ENCODE measurements at places on chromosomes 2 and 18.

GRCh38 chr2:20447437-20448245 is 767 bp downstream of the RHOB start:
- DNase-seq = peak; percentile 81
- H3K4me3 ChIP-seq = peak overlapping the region; percentile 86
- no peaks in the 10 kb centered on the region for H3K27me3 ChIP-seq
- peaks cover 8% of the 10 kb centered on the region for H3K36me3 ChIP-seq

DNA sequence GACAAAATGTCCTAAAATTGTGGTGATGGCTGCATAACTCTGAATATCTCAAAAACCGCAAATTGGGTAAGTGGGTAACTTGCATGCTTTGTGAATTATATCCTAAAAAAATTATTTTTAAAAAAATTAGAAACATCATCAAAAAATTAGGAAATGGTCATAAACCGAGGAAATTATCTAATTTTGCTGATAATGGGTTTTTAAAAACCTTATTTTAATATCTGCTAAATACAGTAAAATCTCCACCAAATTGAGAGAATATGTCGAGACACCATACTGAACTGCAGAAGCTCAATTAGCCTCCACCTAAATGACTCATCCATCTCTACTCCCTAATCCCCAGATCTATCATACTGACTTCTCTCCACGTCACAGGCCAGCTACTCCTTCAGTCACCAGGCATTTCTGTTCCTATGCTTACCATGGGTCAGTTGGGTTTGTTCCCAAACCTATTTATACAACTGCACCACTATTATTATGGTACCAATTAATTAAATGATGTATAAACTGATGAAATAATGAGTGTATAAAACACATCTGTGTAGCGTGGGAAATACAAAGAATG is 36.1 kb downstream of the SPIRE1 start:
- no peak overlapping the region for H3K4me3 ChIP-seq
- no peaks in the 10 kb centered on the region for H3K4me1 ChIP-seq
- DNase-seq = no peak

- H3K4me1 ChIP-seq = no peaks in the 10 kb centered on the region
- no peaks in the 10 kb centered on the region for H3K27me3 ChIP-seq
- DNase-seq = no peak
- H3K4me3 ChIP-seq = no peak overlapping the region
- no peaks in the 10 kb centered on the region for H3K36me3 ChIP-seq
- no peak overlapping the region for H3K27ac ChIP-seq
These were observed 110.0 kb downstream of the NCKAP5 start for GRCh38 chr2:133458280-133458679.

DNA sequence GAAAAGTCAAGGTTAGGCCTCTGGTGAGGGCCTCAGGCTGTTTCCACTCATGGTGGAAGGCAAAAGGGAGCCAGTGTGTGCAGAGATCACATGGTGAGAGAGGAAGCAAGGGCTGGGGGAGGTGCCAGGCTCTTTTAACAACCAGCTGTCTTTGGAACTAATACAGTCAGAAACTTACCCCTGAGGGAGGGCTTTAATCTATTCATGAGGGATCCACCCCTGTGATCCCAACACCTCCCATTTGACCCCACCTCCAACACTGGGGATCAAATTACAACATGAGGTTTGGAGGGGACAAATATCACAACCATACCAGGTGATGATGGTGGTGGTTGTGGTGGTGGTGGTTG is 10.9 kb downstream of the POLI start:
- H3K36me3 ChIP-seq = peaks cover 67% of the 10 kb centered on the region
- no peaks in the 10 kb centered on the region for H3K27me3 ChIP-seq
- no peaks in the 10 kb centered on the region for H3K4me1 ChIP-seq
- H3K27ac ChIP-seq = no peak overlapping the region
- DNase-seq = no peak

GRCh38 chr2:229446350-229446749 is 175.3 kb upstream of the PID1 start:
- no peaks in the 10 kb centered on the region for H3K36me3 ChIP-seq

GRCh38 chr2:85905187-85905666 is 16.4 kb upstream of the ST3GAL5 start:
- H3K4me3 ChIP-seq = no peak overlapping the region
- no peaks in the 10 kb centered on the region for H3K27me3 ChIP-seq
- H3K27ac ChIP-seq = peak overlapping the region; percentile 53
- no peaks in the 10 kb centered on the region for H3K36me3 ChIP-seq
- no peak for DNase-seq

DNA sequence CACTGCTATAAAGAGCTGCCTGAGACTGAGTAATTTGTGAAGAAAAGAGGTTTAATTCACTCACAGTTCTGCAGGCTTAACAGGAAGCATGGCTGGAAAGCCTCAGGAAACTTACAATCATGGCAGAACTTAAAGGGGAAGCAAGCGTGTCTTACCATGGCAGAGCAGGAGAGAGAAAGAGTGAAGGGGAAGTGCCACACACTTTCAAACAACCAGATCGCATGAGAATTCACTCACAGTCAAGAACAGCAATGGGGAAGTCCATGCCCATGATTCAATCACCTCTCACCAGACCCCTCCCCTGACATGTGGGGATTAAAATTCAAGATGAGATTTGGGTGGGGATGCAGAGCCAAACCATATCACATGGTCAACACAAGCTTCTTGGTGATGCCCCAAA is 34.7 kb upstream of the CDK5R2 start:
- no peaks in the 10 kb centered on the region for H3K36me3 ChIP-seq
- no peak for DNase-seq
- H3K4me1 ChIP-seq = no peaks in the 10 kb centered on the region
- H3K27ac ChIP-seq = no peak overlapping the region
- H3K27me3 ChIP-seq = peaks cover 20% of the 10 kb centered on the region
- no peak overlapping the region for H3K4me3 ChIP-seq

- no peaks in the 10 kb centered on the region for H3K36me3 ChIP-seq
- DNase-seq = no peak
- no peaks in the 10 kb centered on the region for H3K27me3 ChIP-seq
- no peak overlapping the region for H3K4me3 ChIP-seq
These were observed 33.2 kb upstream of the NCOA1 start for GRCh38 chr2:24457696-24458386.

- no peaks in the 10 kb centered on the region for H3K36me3 ChIP-seq
- no peak for DNase-seq
- no peak overlapping the region for H3K4me3 ChIP-seq
- H3K27me3 ChIP-seq = no peaks in the 10 kb centered on the region
These were observed 56.2 kb upstream of the ROCK1 start for GRCh38 chr18:21167641-21168377.

DNA sequence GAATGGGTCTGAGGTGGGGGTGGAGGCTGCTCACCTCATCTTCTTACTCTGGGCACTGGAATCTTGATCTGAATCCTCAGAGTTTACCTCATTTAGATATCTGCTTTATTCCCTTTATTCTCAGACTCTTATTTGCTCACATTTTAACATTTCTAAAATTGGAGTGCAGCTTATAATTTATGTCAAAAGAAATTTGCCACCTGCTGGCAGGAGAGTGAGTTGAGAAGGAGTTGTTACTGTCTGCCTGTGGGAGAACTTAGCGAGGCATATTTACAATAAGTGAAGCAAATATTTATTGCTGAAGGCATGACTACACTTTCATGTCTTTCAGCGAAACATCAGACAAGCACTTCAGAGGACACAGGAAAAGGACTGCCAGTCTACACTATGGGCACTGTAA is 16.4 kb upstream of the KIAA2012 start:
- DNase-seq = no peak
- no peaks in the 10 kb centered on the region for H3K36me3 ChIP-seq
- no peak overlapping the region for H3K4me3 ChIP-seq
- H3K27me3 ChIP-seq = no peaks in the 10 kb centered on the region

DNA sequence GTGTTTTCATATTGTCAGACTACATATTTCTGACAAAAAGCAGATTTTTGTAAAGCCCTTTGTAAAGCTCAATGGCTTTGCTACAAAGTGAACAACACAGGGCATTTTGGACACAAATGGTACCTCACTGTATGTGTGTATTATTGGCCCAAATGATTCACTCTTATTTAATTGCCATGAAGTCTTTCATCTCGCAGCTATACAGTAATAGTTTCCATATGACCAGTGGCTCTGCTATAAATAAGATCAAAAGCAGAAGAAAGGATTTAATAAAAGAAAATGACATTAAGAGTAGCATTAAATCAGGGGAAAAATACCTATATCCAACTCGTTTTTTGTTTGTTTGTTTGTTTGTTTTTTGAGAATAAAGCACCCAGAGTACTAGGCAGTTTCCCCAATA is 284.0 kb upstream of the CCDC68 start:
- H3K27me3 ChIP-seq = no peaks in the 10 kb centered on the region
- DNase-seq = no peak
- H3K4me1 ChIP-seq = peaks cover 24% of the 10 kb centered on the region
- H3K36me3 ChIP-seq = no peaks in the 10 kb centered on the region
- no peak overlapping the region for H3K4me3 ChIP-seq

DNA sequence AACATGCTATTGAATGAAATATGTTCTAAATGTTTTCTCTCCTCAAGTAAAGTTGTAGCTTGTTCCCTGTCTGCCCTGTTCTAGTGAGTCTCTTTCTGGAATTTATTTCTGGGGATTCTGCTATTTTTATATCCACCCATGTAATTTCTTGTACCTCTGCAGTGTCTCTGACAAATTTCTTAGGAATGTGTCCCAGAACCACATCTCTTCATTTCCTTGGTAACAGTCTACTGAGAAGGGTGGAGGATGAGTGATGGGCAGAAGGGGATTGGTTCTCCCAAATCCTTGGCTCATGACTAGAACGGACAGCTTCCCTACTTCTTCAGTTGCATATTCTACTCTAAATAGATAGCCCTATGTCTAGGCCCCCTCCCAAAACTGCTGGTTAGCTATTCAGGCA is 490.6 kb upstream of the LINC00305 start:
- no peaks in the 10 kb centered on the region for H3K27me3 ChIP-seq
- H3K4me3 ChIP-seq = no peak overlapping the region
- DNase-seq = no peak
- no peak overlapping the region for H3K27ac ChIP-seq
- H3K4me1 ChIP-seq = no peaks in the 10 kb centered on the region

GRCh38 chr2:231709981-231710798 is 1.9 kb downstream of the PTMA start:
- peak overlapping the region; percentile 99 for H3K4me3 ChIP-seq
- H3K27me3 ChIP-seq = no peaks in the 10 kb centered on the region
- peaks cover 22% of the 10 kb centered on the region for H3K36me3 ChIP-seq
- H3K4me1 ChIP-seq = peaks cover 33% of the 10 kb centered on the region

DNA sequence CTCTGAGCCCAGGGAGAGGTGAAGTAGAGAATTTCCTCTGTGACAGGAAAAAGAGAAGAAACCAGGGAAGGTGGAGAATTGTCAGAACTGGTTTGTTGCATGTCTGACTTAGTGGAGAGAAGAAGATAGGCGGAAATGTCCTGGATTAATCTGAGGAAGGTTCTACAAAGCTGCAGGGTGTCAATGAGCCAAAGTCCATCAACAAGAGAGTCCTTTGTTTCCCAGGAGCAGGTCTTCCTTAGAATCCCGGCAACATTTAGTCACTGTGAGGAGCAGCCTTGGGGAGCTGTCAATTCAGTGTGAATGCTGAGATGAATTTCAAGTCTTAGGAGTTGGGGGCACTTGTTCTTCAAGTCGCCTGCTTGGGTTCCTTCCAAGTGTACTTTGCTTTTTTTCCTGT is 88.4 kb upstream of the CELF4 start:
- H3K36me3 ChIP-seq = no peaks in the 10 kb centered on the region
- H3K4me1 ChIP-seq = no peaks in the 10 kb centered on the region
- DNase-seq = no peak

- H3K4me3 ChIP-seq = no peak overlapping the region
- peaks cover 11% of the 10 kb centered on the region for H3K4me1 ChIP-seq
- no peak for DNase-seq
- no peak overlapping the region for H3K27ac ChIP-seq
These were observed 53.4 kb downstream of the THADA start for GRCh38 chr2:43542285-43542933.

DNA sequence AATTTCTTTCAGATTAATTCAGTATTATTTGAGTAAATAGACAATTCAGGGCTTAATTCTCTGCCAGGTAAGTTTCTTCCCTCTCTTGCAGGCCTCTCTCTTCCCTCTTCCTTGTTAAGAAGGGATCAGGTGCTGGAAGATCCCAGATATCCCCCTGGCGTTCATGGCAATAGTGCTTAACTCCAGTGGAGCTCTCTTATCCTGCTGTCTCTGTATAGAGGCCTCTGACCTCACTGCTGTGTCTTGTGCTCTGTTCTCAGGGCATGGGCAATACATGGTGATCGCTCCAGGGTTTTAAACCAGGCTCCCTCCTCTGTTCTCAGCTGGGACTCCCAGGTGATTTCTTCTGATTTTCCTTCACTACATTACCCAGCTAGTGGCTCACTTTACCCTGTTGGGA is 226.8 kb downstream of the MC4R start:
- no peak overlapping the region for H3K4me3 ChIP-seq
- no peaks in the 10 kb centered on the region for H3K27me3 ChIP-seq
- H3K27ac ChIP-seq = no peak overlapping the region
- DNase-seq = no peak
- peaks cover 6% of the 10 kb centered on the region for H3K4me1 ChIP-seq

DNA sequence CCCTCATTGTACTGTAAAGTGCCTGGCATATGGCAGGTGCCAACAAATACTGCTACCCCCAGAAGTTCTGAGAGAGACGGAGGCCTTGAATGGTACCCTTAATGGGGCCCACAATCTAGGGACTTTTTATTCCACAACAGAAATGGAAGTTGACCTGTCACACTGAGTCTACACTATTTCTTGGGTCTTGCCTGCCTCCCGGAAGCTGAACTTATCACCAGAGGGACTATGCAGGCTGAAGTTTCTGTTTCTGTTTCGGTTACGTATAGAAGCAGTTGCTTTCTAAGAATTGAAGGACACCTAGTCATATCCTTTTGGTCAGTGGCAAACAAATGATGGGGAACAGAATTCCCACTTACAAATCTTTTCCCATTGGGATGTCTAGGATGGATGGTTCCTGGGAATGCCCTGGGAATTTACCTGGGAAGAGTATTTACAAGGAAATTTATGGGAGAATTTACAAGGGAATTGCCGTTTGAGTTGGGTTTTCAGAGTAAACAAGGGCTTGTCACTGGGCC is 74.2 kb downstream of the HS1BP3 start:
- H3K27ac ChIP-seq = peak overlapping the region; percentile 39
- no peak for DNase-seq
- H3K36me3 ChIP-seq = no peaks in the 10 kb centered on the region
- no peaks in the 10 kb centered on the region for H3K27me3 ChIP-seq
- H3K4me1 ChIP-seq = peaks cover 42% of the 10 kb centered on the region
- no peak overlapping the region for H3K4me3 ChIP-seq

DNA sequence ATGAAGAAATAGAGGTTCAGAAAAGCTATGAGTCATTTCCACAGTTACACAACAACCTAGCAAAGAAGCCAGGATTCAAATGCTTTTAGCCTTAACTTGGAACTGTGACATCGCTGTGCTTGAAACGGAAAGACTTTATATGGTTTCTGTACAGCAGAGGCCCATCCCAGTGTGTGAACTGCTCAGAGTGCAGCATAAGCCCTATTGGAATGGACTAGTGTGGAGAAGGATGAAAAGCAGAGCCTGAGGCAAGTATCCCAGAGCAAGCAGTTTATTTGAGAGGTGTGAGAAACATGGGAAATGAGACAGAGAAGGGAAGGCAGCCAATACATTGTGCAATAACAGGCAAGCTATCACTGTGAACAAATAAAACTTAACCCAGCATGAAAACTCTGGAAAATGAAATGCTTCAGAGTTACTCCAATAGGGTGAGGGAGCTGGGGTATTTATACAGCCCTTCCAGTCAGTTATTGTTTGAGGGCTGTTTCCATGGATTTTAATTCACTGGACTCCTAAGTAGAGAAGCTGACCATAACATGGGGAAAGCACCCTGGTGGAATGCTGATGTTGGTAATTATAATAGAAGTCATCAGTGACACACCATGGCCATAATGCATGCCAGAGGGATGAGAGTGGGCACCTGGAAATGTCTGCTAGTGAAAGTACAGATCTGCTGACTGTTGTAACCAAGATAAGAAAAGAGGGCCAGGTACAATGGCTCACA is 254.0 kb upstream of the POU3F3 start:
- H3K27ac ChIP-seq = no peak overlapping the region
- no peaks in the 10 kb centered on the region for H3K36me3 ChIP-seq
- H3K4me1 ChIP-seq = no peaks in the 10 kb centered on the region
- no peak overlapping the region for H3K4me3 ChIP-seq
- no peak for DNase-seq
